NCI-H2081 treated with DMSO at 0.1 percent for 48 hours (cell line): ENCODE measurements at places on chromosomes 4 and X.

DNA sequence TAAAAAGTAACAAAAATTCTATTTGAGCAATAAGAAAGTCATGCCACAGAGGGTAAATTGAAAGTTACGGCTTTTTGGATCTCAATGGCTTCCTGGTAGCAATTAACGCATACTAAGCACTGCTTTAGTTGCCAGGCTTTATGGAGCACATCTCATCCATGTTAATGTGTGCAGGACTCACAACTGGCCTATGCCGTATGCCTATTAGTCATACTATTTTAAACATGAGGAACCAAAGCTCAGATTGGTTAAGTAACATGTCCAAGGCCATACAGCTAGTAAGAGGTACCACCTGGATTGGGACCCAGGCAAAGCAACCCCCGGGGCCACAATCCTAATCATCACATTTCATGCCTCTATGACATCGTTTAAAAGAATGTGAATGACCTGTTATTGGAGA, 17.1 kb downstream of the DAPP1 start:
- no peak for DNase-seq

GRCh38 chr4:114783215-114783595, 184.6 kb downstream of the UGT8 start:
- DNase-seq, result no peak

DNA sequence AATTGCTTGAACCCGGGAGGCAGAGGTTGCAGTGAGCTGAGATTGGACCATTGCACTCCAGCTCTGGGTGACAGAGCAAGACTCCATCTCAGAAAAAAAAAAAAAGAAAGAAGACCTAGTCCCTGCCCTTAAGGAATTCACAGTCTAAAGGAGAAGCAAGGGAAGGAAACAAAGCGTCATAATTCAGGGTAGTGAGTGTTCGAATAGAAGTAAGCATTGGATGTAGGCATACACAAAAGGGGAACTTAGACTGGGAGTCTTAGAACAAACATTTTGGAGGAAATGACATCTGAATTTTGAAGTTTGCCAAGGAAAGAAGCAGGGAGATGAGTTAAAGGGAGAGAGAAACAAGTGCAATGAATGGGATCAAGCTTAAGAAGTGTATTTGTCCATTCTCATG, 32.4 kb downstream of the PPM1K start:
- no peak for DNase-seq

DNA sequence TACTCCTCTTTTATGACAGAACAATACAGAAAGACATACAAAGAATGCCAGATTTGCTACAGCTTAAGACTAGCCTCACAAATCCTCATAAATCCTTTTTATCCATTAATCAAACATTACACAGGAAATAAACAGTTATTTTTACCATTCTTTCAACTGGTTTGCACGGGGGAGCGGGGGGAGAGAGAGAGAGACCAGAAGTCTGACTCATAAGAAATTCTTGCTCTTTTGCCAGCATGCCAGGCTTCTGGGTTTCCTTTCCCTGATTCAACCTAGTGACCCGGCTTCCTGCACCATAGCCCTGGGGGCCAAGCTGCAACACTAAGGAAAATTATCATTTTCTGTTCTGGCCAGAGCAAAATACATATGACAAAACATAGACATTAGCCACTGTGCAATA, 6.8 kb upstream of the RRAGB start:
- DNase-seq, result no peak

- no peak for DNase-seq
Measured at GRCh38 chr4:124322234-124323065, 390.1 kb downstream of the ANKRD50 start.

DNA sequence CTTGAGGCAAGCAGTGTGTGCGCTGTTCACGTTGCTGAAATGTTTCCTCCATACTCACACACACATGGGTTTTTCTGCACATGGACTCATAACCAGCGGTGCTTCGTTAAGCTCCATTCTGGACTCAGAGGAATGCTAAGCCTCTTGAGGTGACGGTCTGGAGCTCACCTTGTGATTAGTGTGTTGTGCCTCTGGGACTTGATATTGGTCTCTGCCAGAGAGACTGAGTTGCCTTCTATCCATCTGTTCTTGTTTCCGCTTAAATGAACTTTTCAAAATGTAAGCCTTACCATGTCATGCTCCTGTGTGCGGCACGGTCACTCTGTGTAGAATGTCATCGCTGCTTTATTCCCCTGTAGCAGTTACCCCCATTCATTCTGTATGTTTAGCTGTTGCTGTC, 42.5 kb downstream of the ADD1 start:
- DNase-seq, result no peak

- DNase-seq, result no peak
Measured at GRCh38 chr4:7423801-7424552, 10.8 kb downstream of the PSAPL1 start.

GRCh38 chrX:7904562-7904961, 22.7 kb downstream of the PNPLA4 start:
- no peak for DNase-seq

DNA sequence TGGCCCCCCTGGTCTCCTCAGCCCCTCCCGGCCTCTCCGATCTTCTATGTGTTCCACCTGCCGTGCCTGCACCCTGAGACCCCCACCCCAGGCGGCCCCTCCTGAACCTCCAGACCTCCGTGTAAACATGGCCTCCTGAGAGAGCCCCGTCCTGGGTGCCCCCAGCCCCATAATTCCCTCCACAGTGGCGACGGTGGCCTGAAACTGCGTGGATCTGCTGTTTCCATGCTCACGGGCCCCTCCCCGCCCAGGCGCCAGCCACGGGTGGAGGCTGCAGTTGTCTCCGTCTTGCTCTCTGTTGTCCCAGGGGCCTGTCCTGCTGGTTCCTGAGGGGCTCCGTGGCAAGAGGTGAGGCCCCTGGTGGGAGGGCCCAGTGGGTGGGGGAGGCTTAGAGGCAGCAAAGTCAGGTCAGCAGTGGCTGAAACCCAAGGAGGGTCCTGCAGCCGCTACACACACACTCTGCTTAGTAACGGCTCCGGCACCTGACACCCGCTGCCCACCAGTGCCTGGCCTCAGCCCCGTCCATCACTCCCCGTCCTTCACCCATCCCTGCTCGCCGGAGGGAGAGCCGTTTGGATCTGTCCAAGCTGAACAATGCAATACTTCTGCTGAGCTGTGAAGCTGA, 75.8 kb downstream of the FAM53A start:
- DNase-seq, result no peak

GRCh38 chr4:182795446-182796238, 121.5 kb downstream of the DCTD start:
- DNase-seq, result no peak

GRCh38 chr4:26175006-26175786, 145.6 kb upstream of the RBPJ start:
- DNase-seq, result no peak

GRCh38 chr4:84809946-84810345, 156.5 kb downstream of the WDFY3 start:
- DNase-seq, result no peak

GRCh38 chrX:34343001-34343400, 210.9 kb upstream of the FAM47A start:
- no peak for DNase-seq

DNA sequence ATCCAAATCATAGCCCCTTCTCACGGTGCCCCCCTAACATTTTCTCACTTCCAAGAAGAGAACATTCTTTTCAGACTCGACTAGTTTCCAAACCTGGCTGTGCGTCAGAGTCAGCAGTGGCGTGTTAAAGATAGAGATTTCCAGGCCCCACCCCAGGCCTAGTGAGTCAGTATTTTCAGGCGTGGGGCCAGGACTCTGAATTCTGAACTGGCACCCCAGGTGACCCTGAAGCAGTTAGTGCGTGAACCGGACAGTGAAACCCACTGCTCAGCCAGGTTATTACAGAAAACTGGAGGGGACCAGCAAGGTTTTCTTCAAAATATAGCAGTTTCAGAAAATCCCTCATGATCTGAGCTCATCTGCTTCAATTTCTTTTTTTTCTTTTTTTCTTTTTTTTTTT, 35.0 kb upstream of the BCOR start:
- DNase-seq, result no peak

DNA sequence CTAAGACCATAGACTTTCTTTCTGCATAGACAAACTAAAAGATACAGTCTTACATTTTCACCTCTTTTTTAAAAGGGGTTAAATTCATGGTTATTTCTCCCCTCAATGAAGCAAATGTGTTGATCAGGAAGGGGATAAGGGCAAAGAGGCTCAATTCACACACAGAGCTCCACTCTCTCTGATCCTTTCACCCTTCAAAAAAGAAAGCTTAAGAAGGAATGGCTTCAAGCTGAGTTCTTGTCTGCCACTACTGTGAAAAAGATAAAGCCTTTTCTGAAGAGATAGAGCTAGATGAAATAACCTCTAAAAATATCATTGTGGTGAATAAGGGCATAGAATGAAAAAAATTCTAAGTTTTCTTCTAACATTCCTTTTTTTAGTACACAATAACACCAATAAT, 28.3 kb downstream of the SEPSECS start:
- DNase-seq, result no peak

GRCh38 chrX:672931-673330, 42.3 kb downstream of the SHOX start:
- no peak for DNase-seq

GRCh38 chrX:127057891-127058619, 238.5 kb downstream of the PRR32 start:
- no peak for DNase-seq

- no peak for DNase-seq
Measured at GRCh38 chr4:89331686-89332544, 24.3 kb upstream of the GPRIN3 start.

- no peak for DNase-seq
Measured at GRCh38 chrX:49878128-49878833, 1.0 kb upstream of the USP27X start.

- DNase-seq, result no peak
Measured at GRCh38 chr4:187436251-187436650, 559.3 kb upstream of the ZFP42 start.
